ENCODE measurements at places on chromosomes 5 and 9. TPM values are rescaled to one million over a fixed set of nuclear protein-coding genes. Genes with fewer than 3 reads are reported as not detected.
A peak's percentile ranks its signal among the peaks of the same experiment; 100 is the strongest.

GRCh38 chr5:177455661-177456590, 9.3 kb downstream of the PRR7 start:
- DNase-seq = peak; percentile 92

GRCh38 chr5:65098393-65098792, 329.7 kb downstream of the CWC27 start:
- no peak for DNase-seq

CXCL14 gene
- 34.1 TPM for polyA plus RNA-seq

DNA sequence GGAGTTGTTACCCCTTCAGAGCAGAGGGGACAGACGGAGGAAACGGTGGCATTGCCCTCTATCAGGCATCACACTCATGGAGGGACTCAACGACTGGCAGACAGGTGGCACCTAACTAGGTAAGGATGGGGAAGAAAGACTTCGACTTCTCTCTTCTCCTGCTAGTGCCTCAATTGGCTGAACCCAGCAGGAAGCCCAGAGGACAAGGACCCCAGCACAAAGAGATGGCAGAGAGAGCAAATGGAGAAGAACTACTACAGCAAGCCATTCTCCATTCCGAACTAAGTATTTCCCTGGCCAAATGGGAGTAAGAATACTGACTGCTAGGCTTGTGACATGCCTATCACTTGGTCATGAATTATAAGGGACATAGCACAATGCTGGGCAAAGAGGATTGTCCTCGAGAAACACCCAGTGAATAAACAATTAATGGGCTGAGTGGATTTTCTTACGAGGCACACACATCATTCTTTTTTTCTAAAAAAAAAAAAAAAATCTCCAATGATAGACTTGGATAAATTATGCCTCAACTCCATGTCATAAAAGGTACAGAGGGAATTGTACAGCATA, 35.3 kb upstream of the CPEB4 start:
- no peak for DNase-seq

SPINK6 gene
- not detected for polyA plus RNA-seq

GRCh38 chr9:34428325-34428958, 29.9 kb downstream of the FAM219A start:
- no peak for DNase-seq

TAF11L11 gene
- not detected for polyA plus RNA-seq

DNA sequence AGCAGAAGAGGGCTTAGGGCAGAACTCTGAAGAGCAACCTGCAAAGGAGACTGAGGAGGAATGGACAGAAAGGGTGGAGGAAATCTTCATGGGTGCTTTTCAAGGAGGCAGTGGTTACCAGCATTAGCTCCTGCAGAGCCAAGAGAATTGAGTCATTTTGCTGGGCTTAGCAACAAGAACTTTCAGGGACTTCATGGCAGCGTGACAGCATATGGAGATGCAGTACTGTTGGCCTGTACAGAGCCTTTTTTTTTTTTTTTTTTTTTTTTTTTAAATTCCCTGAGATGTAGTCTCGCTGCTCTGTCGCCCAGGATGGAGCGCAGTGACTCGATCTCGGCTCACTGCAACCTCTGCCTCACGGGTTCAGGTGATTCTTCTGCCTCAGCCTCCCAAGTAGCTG, 296.0 kb upstream of the DMRT1 start:
- no peak for DNase-seq

Measured in renal pelvis (tissue), 12 donors.